Urinary bladder (tissue), 4 donors: ENCODE measurements at places on chromosomes 4 and X. TPM values are rescaled to one million over a fixed set of nuclear protein-coding genes. Genes with fewer than 3 reads are reported as not detected.

DNA sequence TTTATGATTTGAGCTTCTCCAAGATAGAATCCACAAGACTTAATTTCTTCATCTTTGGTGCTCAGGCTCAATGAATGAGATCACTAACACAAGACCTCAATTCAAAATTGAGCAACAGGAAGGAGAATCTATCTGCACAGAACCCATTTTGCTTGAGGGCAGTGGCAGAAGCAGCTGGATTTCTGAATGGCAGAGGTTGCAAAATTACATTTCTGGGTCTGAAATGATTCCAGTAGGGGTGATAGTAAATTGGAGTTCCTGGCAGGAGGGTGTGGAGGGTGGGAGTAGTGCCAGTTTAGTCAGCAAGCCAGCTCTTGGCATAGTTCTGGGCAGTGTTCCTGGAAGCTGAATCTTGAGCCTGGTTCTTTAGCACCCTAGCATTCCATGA is 281.1 kb downstream of the SLC7A11 start:
- DNase-seq, result no peak

DNA sequence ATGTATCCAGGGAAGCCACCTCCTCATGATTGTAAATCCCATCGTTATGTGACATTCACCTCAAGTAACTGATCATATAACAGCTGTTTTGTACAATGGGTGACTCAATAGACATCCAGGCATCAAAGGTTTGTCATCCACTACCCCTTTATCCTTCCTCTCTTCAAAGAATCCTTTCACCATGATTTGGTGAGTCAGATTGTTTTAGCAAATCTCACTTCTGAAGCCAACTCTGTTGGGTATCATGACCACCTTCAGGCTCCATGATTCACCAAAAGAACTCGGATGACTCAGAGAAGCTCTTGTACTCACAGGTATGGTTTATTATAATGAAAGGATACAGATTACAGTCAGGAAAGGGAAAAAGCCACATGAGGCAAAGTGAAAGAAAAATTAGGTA is 132.1 kb downstream of the PWWP3B start:
- DNase-seq, result no peak

Gene TEC
- polyA plus RNA-seq, result 0.67 TPM

DNA sequence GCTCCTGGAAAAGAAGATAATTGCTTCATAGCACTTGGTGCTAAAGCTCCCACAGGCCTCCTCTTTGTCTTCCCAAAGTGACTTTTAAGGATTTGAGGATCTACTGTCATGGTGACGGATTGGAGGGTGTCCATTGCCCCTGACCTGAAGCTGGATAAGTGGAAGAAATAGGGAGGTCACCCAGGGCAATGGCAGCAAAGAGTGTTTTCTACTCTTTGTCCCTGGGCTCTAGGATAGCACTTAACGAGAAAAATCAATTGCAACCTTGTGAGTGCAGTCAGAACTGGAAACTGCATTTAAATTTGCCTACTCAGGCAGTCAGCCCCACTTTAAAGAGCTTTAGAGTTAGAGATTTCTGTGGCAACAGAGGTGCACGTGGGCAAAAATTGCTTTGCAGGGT is 43.7 kb upstream of the XK start:
- DNase-seq, result no peak

- DNase-seq, result no peak
These were observed 19.2 kb downstream of the SUPT20HL2 start for GRCh38 chrX:24294619-24295018.

DNA sequence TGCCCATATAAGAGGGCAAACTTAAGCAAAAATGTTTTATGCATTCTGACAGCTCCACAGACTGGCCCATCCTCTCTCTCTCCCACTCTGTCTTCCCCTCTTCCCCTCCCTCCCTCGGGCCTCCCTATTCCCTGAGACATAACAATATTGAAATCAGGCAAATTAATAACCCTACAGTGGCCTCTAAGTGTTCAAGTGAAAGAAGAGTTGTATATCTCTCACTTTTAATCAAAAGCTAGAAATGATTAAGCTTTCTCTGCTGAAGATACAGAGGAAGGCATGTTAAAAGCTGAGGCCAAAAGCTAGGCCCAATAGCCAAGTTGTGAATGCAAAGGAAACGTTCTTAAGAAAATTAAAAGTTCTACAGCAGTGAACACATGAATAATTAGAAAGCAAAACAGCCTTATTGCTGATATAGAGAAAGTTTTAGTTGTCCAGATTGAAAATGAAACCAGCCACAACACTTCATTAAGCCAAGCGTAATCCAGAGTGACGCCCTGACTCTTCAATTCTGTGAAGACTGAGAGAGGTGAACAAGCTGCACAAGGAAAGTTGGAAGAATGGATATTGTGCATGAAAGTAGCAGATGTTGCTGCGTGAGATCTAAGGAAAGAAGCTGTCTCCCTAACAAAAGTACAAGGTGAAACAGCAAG is 54.9 kb downstream of the USO1 start:
- DNase-seq, result no peak

DNA sequence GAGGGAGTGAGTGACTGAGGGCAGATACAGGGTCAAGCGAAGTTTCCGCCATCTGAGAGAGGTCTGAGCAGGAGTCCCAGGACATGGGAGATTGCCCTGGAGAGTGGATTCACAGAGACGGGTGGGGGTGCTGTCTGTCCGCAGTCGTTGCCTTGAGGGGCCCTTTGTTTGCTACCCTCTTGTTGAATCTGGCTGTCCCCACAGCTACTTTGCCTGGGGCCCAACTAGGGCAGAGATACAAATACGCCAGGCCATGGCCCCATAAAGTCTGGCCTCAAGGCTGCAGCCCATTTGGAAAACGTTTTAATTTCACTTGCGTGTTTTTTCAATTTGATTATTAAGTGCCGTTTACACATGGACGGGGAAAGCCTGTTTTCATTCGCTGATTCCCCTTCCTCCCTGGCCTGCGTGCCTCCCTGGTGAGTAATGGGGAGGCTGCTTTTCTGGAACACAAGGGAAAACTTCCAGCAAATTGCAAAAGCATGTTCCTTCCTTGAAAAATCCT is 134.4 kb downstream of the SMIM20 start:
- DNase-seq, result peak; percentile 84

Gene GAGE12C
- polyA plus RNA-seq, result not detected

Gene SOX3
- polyA plus RNA-seq, result not detected

GRCh38 chrX:41913476-41913875 is 9.9 kb downstream of the CASK start:
- no peak for DNase-seq

- no peak for DNase-seq
These were observed 170.3 kb downstream of the THOC2 start for GRCh38 chrX:123562342-123563146.

Gene UBA1
- 119 TPM for polyA plus RNA-seq

DNA sequence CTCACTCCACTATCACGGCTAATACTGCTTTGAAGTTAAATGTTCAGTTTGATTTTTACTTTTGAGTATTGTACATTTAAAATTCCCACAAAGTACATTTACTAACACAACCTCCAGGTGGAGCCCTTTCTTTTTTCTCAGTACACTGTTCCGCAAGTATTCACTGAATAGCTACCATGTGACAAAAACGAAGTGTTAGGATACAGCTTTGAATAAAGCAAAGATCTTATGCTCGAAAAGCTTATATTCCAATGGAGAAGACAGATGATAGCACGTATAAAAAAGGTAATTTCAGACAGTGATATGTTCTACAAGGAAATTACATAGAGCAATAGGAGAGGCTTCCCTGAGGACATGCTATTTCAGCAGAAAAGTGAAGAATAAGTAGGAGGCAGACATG is 60.7 kb upstream of the ABCG2 start:
- no peak for DNase-seq

GRCh38 chr4:69126024-69126423 is 29.8 kb downstream of the UGT2B7 start:
- DNase-seq, result no peak

DNA sequence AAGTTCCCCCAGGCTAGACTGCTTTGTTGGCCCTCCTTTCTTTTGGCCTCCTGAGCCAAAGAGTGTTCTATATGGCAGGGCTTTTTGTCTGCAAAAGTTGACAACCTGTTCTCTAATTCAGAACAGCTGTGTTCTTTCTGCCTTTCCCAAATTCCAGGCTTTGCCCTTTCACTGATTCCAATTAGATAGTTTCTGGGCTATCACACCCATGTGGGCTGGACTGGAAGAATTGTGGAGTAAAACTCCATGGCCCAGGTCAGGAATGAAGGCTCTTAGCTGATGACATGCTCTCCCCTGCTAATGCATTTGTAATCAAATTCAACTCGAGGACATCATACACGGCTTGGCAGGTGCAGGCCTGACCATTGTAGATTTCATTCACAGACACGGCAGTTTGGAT is 19.4 kb downstream of the BMP3 start:
- no peak for DNase-seq

Gene NRK
- polyA plus RNA-seq, result 0.34 TPM

Gene SMARCAD1
- polyA plus RNA-seq, result 12.1 TPM

Gene PPP4R3C
- polyA plus RNA-seq, result not detected

Gene F11
- 0.04 TPM for polyA plus RNA-seq

Gene MSANTD1
- polyA plus RNA-seq, result 0.24 TPM

DNA sequence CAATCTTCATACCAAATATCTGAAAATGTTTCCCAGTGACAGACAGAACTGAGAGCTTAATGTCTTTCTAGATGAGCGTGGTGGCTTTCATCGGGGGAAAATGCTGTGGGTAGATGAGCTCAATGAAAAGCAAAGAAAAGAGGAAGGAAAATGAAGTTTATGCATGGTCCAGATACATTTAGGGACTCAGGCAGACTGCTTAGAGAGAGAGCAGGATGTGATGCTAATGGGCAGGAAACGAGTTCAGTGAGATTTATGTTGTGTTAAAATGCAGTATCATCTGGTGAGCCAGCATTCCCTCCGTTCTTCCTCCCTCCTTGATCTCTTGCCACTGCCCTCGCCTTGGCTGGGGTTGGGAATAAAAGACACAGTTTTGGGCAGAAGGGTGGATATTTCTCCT is 229.2 kb downstream of the GBA3 start:
- no peak for DNase-seq

Gene GPR173
- polyA plus RNA-seq, result 1.5 TPM

DNA sequence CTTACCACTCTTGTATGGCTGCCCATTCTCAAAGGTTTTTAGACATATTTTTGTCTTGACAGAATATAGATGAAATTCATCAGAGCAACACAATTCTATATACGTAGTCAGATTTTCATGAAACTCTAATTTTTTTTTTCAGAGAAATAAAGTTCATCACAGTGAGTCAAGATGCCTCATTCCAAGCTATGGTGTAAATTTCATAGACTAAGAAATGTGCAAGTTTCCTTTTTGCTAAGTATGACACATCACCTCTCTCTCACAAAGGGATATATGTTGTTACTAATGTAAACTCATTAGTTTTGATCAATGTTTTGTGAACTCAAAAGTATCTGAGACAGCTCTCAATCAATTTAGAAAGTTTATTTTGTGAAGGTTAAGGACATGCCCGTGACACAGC is 60.4 kb upstream of the ATXN3L start:
- no peak for DNase-seq

DNA sequence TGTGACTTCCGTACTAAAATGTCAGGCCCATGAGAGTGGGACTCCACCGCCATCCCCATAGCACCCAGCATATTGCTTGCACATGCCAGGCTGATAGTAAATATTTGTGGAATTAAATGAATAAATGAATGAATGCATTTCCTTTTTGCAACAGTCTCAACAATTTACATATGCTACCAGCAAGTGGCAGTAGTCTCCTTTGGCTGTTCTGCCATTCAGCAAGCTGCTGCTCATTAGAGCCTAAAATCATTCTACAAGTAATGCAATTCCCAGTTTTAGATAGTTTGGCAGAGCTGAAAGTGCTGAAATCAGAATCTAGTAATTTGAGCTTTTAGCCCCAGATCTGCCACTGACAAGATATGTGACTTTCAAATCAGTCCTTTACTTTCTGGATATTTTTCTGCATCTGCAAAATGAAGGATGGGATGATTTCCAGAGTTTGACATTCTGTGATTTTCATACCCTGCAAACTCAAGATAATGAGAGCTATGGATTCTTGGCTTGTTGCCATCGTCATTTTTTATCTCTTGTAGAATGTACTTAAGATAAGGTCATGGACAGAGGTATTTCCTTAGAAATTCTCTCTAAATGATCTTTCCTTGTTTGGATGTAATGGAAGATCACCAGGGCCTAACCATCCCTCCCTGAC is 35.7 kb upstream of the INTS6L start:
- DNase-seq, result no peak

Gene ZIC3
- polyA plus RNA-seq, result not detected

Gene SMIM10
- polyA plus RNA-seq, result 26.6 TPM

- no peak for DNase-seq
These were observed 145.6 kb upstream of the KCNIP4 start for GRCh38 chr4:22094217-22094616.

DNA sequence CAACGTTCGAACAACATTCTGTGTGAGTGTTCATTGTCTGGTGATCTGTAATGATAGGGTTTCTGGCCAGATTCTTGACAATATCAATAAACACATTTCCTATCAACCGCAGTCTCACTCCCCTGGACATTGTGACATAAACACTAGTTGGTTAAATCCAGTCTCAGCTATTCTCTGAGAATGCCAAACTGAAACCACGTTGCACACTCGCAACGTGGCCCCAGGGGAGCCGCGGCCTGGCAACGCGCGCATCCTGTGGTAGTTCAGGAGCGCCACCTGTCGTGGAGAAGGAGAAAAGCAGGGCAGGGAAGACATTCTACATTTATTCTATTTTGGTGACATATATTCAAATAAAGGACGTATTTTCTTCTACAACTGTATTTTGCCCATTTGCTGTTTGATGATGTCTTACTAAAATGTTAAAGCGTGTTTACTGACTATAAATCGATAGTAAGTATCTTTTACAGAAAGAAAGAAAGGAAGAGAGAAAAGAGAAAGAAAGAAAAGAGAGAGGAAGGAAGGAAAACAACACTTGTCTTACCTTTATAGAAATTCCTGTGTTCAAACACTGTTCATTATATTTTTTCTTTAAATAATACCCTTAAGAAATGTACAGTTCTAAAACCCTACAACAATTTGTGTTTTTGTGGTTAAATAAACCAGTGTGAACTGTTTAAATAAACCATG is 738.3 kb upstream of the FRG1 start:
- no peak for DNase-seq

Gene KIAA1210
- polyA plus RNA-seq, result 0.06 TPM

DNA sequence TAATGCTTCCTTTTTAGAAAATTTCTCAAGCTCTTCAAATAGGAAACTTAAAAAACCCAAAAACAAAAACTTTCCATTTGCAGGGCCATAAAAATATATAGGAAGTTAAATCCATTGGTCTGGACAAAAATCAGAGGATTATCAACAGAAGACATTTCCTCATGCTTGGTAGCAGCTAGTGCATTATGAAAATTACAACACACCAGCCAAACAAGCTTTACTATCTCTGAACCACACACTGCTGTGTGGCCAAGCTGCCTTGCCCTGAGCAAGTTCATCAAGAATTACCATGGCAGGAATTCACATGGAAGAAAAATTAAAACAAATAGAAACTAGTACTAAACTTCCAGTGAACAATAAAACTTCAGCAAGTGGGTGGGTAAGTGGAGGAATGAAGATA is 3.6 kb downstream of the USP46 start:
- DNase-seq, result no peak

- DNase-seq, result no peak
These were observed 23.2 kb downstream of the MOB1B start for GRCh38 chr4:70925418-70925817.
